Activated T-helper 1 cell treated with anti-CD3 and anti-CD28 coated beads, Interleukin-12 subunit alpha, Interleukin-12 subunit beta, Interleukin-2, Interleukin-4 antibody, amounts not matched to agents 30 ng/mL and 10 ng/mL and 1 ng/mL, durations not matched to agents 14 hours and 24 hours and 36 hours (primary cell): ENCODE measurements at places on chromosomes 7 and 10. TPM values are rescaled to one million over a fixed set of nuclear protein-coding genes. Genes with fewer than 3 reads are reported as not detected.

DNA sequence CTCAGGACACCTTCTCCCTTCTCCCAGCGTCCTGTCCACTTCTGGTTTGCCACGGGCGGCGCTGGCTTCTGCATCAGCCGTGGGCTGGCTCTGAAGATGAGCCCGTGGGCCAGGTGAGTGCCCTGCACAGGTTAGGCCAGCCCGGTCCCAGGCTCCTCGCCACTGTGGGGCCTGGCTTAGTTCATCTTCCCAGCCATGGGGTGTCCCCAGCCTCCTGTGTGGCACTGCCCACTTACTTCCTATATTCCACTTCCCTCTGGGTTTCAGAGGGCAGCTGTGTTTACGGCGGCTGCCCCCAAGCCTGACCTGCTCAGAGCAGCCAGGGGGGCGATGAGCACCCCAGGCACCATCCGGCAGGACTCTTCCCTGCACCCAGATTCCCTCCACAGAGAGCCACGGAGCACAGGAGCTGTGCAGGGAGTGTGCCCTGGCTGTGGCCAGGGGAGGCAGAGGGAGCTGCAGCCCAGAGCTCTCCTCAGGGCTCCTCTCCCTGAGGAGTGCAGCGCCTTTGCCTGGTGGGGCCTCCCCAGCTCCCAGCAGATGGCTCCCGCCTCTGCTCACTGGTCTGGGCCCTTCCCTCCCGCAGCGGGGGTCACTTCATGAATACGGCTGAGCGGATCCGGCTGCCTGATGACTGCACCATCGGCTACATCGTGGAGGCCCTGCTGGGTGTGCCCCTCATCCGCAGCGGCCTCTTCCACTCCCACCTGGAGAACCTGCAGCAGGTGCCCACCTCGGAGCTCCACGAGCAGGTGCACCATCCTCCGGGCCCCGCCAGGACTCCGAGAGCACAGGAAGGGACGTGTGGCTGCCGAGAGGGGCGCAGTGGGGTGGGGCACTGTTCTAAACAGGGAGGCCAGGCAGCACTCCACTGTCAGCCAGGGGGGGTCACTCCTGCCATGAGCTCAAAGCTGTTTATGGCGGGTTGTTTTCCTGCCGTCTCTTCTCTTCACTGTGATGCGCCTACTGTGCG, 6.4 kb downstream of the LFNG start:
- DNase-seq: no peak

GRCh38 chr7:92793656-92794205, 42.6 kb downstream of the CDK6 start:
- no peak for DNase-seq

C10orf67 gene
- total RNA-seq: 0.18 TPM in 1 of 2 replicates, not detected in the other

SPDYE9 gene
- total RNA-seq: not detected in 2 replicates

DNA sequence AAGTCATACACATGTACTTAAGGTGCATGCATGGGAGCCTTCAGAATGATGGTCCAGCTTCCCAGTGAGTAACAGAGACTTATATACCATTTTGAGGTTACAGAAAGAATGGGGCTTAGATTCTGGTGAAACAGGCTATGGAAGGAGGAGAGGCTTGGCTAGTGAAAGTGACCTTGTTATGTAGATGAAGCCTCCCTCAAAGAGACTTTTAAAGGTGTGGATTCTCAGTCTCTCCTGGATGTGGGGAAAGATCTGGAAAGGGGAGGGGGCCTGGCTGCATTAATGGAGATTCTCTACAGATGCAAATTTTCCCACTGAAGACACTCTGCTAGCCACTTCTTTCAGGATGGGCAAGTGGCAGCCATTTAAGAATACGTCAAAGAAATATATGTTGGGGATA, 5.5 kb downstream of the RASSF4 start:
- DNase-seq: no peak

DNA sequence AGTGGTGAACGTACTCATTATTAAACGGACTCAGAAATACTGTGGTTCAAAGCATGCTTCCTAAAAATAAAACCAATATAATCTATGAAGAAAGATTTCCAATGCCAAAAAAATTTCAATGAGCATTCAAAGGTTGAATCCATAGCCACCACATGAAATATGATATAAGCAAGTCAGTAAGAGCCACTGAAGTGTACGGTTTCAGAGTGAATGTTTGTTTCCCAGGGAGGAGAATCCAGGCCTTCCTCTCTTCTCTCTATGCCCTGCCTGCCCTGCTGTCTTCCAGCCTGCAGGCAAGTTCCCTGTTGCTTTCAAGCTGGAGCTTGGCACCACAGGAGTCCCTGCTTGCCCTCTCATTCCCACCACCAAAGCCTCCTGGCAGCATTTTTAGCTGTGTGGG, 1171.6 kb upstream of the C7orf33 start:
- DNase-seq: no peak

SPACDR gene
- 2.8 and 2.9 TPM in 2 replicates for total RNA-seq

CACNA2D1 gene
- total RNA-seq: not detected in 2 replicates

DNA sequence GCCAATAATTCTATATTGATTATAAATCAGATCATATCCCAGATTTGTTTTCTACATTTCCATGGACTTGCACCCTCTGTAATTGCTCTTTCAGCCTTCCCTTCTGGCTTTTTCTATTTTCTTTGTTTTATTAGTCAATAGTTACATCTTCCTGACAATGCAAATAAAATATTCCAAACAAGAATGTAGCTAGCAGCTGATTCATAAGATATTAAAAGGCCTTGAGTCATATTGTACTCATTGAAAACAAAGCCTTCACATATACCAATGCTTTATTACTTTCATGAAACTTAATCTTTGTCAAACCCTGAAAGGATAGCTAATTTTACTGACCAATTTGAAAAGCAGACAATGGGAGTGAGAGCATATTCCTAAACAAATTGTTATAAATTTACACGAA, 10.7 kb upstream of the SFMBT2 start:
- no peak for DNase-seq

DNA sequence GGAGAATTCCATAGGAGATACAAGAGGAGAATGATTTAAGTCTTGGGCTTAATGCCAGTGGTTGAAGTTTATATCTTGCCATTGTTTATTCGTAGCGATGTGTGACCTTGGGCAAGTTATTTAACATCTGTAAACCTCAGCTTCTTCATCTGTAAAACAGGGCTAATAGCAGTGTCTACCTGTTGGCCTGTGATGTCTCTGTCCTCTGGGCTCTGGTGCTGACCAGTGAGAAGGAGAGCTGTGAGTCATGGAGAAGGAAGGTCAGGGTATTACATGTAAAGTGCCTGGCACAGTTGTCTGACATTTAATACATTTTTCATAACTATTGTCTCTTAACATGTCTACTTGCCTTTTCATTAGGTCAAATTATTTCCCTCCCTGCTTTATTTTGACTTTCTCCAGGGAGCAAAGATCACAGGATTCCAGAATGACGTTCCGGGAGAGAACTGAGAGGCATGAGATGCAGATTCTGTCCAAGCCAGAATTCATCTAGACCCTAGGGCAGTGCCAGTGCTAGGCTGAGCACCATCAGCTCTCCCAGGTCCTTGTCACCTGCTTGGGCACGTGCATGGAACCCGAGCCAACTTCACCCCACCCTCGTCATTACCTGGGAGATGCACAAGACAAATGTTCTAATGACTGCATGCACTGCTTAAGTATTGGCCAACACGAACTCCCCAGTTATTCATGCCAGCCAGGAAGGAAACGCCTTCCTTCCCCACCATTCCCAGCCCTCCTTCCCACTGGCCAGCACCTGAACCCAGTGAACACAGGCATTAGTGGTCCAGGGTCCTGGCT, 187.9 kb downstream of the DPY19L1 start:
- no peak for DNase-seq

DNA sequence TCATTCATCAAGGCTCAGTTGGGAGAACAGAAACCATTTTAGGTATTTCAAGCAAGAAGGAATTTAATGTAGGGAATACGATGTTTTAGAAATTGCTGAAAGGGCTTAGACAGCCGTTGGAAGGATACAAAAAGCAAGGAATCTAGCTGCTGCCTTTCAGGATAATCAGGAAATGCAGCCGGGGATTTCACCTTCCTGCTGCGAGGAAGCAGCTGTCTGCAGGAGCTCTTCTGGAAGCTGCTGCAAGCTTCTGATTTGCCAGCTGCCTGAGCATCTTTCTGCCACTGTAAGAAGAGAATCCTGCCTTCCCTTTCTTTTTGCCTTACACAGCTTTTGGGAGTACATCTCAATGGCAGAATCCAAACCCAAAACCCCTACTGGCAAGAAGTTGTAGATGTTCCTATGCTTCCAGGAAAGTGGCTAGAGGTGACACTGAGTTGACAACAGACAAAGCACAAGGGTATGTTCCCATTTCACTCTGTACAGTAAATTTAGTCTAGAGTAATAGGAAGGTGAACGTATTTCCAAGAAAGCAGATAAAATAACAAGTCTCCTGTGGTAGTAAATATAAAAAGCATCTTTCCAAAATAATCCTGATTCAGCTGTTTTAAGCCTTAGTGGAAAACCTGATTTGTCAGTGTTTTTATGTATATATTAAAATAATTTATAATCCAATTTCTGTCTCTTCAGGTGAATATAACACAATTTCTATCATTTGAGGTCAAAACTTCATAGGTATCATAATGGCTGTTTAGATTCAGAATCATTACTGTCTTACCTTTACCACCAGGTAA, 148.4 kb upstream of the LRGUK start:
- DNase-seq: no peak

- no peak for DNase-seq
Measured at GRCh38 chr7:1742555-1743303, 72.7 kb downstream of the ELFN1 start.

STK31 gene
- 0.27 TPM in 1 of 2 replicates, not detected in the other for total RNA-seq

DNA sequence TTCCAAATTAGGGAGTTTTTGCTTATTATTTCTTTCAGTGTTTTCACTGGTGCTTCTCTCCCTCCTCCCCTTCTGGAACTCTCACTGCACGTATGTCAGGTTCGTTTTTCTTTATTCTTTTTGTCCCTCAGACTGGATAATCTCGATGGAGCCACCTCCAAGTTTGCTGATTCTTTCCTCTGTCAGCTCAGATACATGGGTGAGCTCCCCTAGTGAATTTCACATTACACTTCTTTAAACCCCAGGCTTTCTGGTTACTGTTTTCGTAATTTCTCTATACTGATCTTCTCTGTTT, 20.8 kb upstream of the NCAPG2 start:
- DNase-seq: no peak

- peak; percentile 77 for DNase-seq
Measured at GRCh38 chr10:110504111-110504735, 6.5 kb downstream of the DUSP5 start.

GRCh38 chr10:30967650-30968410, 63.8 kb downstream of the ZNF438 start:
- DNase-seq: no peak

RAPGEF5 gene
- 0.59 and 0.70 TPM in 2 replicates for total RNA-seq

DNA sequence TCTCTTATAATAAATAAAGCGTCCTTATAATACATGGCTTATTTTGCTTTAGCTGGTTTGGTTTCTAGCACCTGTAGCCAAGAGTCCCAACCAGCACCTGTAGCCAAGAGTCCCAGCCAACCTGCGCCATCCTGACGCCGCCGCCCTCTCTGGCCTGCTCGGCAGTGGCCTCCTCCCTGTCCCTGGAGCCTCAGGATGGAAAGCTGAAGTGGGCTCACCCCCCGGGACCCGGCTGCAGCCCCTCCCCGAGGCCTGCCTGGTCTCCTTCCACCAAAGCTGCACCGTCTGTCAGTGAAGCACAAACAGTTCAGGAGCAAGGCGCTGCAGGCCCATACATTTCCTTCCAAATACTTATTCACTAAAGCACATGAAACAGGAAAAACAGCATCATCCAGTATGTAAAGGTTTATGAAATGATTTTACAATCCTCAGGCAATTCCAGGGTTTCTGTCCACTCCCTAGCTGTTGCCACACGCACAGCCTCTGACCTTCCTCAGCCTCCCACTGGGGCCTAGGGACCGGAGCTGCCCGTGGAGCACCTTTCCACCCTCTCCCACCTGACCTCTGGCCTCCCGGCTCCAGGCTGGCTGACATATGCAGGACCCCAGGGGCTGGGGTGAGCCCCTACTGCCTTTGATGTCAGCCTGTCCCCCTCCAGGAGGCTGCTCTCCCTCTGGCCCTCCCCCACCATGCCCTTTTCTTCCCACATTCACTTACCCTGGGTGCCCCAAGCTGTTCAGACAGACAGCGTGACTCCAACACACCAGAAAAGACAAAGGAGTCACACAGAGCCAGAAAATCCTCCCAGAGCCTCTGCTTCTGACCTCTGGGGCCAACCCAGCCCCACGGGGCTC, 149.6 kb upstream of the PPP2R2D start:
- DNase-seq: no peak

FGL2 gene
- 4.0 and 4.7 TPM in 2 replicates for total RNA-seq

- no peak for DNase-seq
Measured at GRCh38 chr10:76839276-76839675, 798.3 kb downstream of the KCNMA1 start.

GRCh38 chr7:2012044-2012900, 220.5 kb downstream of the MAD1L1 start:
- no peak for DNase-seq
